ENCODE measurements at places on chromosomes 4 and X.

- no peak for DNase-seq
Observed at GRCh38 chr4:53076374-53076958, 214.3 kb downstream of the RASL11B start.

GRCh38 chrX:44042116-44042515 is 68.9 kb upstream of the NDP start:
- no peak for DNase-seq

- DNase-seq: no peak
Observed at GRCh38 chr4:110132816-110133719, 65.3 kb downstream of the ELOVL6 start.

DNA sequence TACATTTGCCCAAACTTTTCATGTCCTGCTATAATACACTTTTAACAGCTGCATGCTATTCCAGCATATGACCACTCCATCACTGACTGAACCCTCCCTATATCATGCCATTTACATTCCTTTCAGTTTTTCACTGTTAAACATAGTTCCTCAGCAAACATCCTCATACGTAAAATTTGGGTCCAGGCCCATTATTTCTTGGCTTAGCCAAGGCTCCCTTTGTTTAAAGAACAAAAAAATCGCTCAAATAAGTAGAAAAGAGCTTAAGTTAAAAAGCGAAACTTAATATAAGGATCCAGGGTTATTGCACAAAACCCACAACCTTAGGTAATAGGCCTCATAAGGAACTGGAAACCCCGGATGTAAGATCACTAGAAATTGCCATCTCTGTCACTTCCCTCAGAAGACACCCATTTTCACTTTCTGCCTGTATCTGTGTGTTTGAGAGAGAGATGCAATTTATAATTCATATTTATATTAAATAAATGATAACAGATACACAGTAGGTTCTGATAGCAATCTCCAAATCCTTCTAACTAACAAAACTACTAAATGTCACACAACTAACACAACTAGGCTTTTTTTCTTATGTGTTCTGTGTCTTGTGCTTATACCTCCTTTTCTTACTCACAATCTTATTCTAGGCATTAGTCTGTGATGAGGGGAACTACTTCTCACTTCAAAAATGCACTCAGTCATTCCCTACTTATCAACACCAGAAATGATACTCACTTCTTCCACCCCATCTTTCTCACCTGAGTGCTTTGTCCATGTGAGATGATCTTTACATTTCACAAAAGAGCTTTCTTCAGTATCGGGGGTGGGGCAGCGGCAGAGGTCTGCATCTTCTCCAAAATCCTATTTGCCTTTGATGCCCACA is 59.9 kb upstream of the FAM241A start:
- DNase-seq: no peak

DNA sequence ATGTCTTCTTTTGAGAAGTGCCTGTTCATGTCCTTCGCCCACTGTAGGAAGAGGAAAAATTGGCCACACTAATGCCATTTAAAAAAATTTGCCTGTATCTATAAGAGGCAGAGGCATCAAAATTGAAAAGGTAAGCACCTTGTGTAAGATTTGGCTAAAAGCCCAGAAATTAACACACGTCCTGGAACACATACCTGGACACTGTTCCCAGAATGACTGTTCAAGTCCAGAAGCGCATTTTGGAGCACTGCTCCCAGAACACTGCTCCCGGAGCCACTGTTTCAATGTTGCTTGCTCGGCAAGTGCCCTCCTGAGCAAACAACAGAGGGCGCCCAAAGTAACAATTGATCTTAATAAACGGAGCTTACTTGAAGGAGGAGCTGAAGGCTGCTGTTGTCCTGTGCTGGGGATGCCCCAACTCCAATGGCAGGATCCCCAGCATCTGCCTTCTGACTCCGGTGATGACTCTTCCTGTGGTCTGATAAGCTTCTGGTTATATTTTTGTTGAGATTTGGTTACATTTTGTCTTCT is 1958.6 kb downstream of the C4orf33 start:
- no peak for DNase-seq
